ENCODE measurements at places on chromosomes 5 and 9.
A peak's percentile ranks its signal among the peaks of the same experiment; 100 is the strongest.

DNA sequence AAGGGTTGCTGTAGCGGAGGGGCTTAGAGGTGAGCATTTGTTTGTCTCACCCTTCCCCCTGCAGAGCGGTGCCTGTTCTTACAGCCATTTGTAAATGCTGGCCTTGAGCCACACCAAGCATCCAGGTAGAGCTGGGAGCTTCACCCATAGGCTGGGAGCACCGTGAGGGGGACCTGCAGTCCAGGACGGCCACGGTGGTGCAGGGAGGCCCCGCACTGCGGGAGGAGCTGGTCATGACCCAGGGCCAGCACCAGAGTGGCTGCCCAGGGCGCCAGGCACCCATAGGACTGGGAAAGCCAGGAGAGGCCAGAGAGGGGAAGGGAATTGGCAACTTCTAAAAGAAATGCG, 197.3 kb upstream of the ADAMTS16 start:
- DNase-seq = no peak

GRCh38 chr5:78899922-78900362, 85.2 kb downstream of the ARSB start:
- peak; percentile 18 for DNase-seq

DNA sequence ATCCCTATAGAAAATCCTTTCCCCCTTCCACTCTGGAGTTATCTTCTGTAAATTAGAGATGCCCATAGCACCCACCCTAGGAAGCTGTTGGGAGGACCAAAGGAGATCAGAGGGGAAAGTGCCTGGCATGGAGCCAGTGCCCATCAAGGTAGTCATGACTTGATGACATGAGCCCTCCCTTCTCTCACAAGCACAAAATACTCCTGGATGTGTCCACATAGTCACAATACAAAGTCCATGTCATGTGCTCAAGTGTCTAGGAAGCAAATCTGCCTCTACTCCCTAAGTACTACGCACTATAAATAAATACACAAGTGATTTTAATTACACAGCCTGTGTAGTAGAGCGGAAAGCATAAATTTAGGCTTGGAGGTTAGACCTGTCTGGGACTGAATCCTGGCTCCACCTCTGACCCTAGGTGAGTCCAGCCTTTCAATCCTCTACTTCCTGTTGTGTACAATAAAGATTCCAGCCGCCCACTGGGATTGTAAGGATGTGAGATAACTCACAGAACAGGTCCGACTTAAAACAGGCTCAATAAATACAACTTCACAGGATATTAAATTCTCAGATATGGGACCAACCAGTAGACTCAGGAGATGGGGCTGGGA, 30.6 kb downstream of the TTC39B start:
- no peak for DNase-seq

DNA sequence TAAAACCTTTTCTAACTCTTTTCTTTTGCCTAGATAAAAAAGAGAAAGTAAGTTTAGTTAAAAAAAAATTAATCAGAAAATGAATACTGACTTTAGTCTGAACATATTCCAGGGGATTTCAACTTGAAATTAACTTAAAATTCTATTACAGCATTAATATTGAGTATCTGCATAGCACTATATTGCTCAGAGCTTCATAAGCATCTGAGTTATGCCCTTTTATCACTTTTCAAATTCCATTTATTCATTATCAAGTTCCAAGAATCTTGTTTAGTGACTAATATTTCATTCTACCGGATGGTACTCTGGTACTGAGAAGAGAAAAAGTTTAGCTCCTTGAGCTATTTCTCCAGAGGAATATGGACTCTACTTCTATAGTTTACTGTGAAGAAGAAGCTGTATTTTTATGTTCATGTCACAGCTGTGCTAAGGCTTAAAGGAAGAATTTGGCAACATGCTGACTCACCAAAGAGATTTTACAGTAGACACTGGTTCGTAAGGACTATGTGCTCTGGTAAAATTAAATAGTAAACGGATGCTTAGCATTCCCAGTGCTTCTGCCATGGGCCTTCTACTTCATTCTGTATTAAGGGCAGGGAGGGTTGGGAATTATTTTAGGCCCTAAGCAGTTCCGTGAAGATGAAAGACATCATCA, 285.2 kb upstream of the SEMA6A start:
- DNase-seq = no peak

DNA sequence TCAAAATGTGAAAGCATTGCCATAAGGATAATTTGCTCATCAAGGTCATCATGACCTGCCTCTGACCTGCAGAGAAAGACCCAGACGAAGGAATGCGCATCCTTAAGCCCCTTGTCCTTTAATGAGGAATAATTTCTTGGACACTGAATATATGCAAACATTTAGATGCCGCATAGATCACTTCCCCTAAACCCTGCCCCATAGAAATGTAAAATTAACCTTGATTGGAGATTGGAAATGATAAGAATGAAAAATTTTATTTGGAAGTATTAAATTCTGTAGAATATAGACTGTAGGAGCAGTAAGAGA, 233.1 kb downstream of the ARHGAP26 start:
- DNase-seq = no peak
